ENCODE measurements at places on chromosomes 2 and 18. TPM values are rescaled to one million over a fixed set of nuclear protein-coding genes. Genes with fewer than 3 reads are reported as not detected.

Gene ABHD1
- 0.06 TPM for total RNA-seq

Gene ALPP
- total RNA-seq, result not detected

Gene SPATA3
- total RNA-seq, result not detected

Gene PARD6G
- 1.8 TPM for total RNA-seq

Gene VSNL1
- not detected for total RNA-seq

Gene NETO1
- total RNA-seq, result not detected

Gene C2orf66
- total RNA-seq, result 0.56 TPM

Gene GKN1
- total RNA-seq, result not detected

Gene DSC3
- total RNA-seq, result under 0.01 TPM

Gene MYL1
- not detected for total RNA-seq

Gene PLCD4
- 4.0 TPM for total RNA-seq

Gene IL1RN
- total RNA-seq, result not detected

Gene ZNF2
- 5.2 TPM for total RNA-seq

Gene TMEM169
- not detected for total RNA-seq

Gene TUBB8B
- not detected for total RNA-seq

Gene UGT1A8
- not detected for total RNA-seq

Gene RTKN
- 13.9 TPM for total RNA-seq

Gene NPAS2
- total RNA-seq, result 19.4 TPM

Gene IL1RL1
- total RNA-seq, result 2.4 TPM

Gene FAM98A
- total RNA-seq, result 62.3 TPM

Gene HOXD13
- not detected for total RNA-seq

Gene AKAIN1
- total RNA-seq, result not detected

Gene SGPP2
- total RNA-seq, result not detected

Gene C2orf69
- 7.3 TPM for total RNA-seq

Gene EN1
- total RNA-seq, result 0.37 TPM

Gene PDE11A
- total RNA-seq, result not detected

Gene GPR35
- total RNA-seq, result not detected

Gene FBXO48
- total RNA-seq, result 0.31 TPM

Gene IL1B
- total RNA-seq, result 0.44 TPM

Gene ABCG5
- total RNA-seq, result not detected

Gene CGREF1
- 9.6 TPM for total RNA-seq

Gene MAPRE2
- total RNA-seq, result 18.3 TPM

Gene RNF125
- 1.3 TPM for total RNA-seq

Gene ERCC3
- 24.5 TPM for total RNA-seq

Gene KCNE4
- 8.2 TPM for total RNA-seq

Gene MYOM1
- total RNA-seq, result 0.73 TPM

Gene ALPI
- not detected for total RNA-seq

Gene CFLAR
- total RNA-seq, result 52.6 TPM

Gene LHCGR
- total RNA-seq, result not detected

Gene GLI2
- total RNA-seq, result 4.6 TPM

Gene DOK1
- total RNA-seq, result 28.5 TPM

Gene CENPA
- 0.87 TPM for total RNA-seq

Gene USP37
- 5.0 TPM for total RNA-seq

Gene TGFA
- not detected for total RNA-seq

Gene SLC11A1
- total RNA-seq, result not detected

Gene DNAJC5G
- not detected for total RNA-seq

Gene CHMP3
- total RNA-seq, result 42.6 TPM

Gene TUBA4B
- not detected for total RNA-seq

Gene DRC1
- not detected for total RNA-seq

Gene SIX3
- total RNA-seq, result not detected

Gene RAB3GAP1
- 36.5 TPM for total RNA-seq

Gene RIOK3
- total RNA-seq, result 49.4 TPM

Gene TCF7L1
- total RNA-seq, result 6.7 TPM

Gene PDE6D
- 15.5 TPM for total RNA-seq

Gene C18orf54
- 1.9 TPM for total RNA-seq

Gene PPIG
- 23.6 TPM for total RNA-seq

Data from cardiac ventricle fibroblast (primary cell).